Ecto neural progenitor cell (in vitro differentiated cells): ENCODE measurements at places on chromosomes 4 and X.

- no peak for DNase-seq
Observed at GRCh38 chr4:182276210-182277109, 33.3 kb downstream of the TENM3 start.

- no peak for DNase-seq
Observed at GRCh38 chrX:68746988-68747387, 81.8 kb upstream of the EFNB1 start.

- no peak for DNase-seq
Observed at GRCh38 chr4:90293320-90293719, 166.1 kb downstream of the CCSER1 start.

DNA sequence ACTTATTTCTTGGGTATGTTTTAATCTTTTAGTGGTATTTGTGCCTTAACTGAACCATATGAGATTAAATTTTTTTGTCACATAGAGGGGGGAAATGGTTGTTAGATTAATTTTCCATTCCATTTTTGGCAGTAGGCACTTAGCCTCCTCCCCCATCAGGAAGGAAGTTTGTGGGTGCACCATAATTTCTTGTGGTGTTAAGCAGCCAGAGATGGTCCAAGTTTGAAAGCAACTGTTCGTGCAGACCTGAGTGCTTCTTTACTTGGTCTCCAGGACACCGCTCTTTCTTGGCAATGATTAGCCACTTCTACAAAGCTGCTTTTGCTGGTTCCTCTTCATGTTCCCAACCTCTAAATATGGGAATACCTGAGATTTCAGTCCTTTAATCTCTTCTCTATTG, 92.7 kb upstream of the RPL34 start:
- no peak for DNase-seq

DNA sequence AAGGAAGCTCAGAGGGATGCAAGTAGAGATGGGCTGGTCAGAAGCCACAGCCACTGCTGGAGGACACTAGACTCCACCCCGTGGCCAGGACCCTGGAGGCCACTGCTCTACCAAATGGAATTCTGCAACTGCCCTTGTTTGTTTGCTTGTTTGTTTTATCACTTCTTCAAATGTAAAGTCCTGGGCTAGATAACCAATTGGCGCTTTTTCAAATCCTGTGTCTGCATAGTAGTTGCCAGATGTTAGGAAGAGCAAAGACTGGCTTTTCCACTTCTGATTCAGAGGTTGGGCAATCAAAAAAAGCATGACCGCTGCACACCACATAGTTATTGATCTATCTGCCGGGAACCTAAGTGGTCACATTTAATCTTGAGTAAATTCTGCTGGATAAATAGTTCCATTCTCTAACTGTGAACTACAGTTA, 255.2 kb upstream of the SFRP2 start:
- no peak for DNase-seq

DNA sequence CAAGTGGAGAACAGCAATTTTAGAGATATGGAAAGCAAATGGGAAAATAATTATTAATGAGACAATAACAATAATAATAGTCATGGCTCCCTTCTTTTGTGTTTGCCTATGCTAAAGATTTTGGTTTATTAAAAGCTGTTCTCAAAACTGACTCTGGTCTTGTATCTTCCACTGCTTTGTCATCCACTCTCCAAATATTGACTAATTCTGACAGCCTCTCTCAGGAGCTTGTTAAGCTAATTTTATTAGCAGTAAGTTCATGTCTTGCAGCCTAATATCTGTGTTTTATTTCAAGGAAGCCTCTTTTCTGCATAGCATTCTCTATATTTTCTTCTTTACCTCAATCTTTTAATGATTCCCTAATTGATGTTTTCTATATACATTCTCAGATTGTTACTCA, 1419.8 kb downstream of the ARAP2 start:
- no peak for DNase-seq

- DNase-seq: no peak
Observed at GRCh38 chrX:23784470-23785331, 1.7 kb downstream of the SAT1 start.

- DNase-seq: peak; percentile 82
Observed at GRCh38 chr4:108172753-108173598, 4.2 kb upstream of the LEF1 start.

GRCh38 chr4:56289934-56290333, 97.4 kb downstream of the AASDH start:
- DNase-seq: no peak

DNA sequence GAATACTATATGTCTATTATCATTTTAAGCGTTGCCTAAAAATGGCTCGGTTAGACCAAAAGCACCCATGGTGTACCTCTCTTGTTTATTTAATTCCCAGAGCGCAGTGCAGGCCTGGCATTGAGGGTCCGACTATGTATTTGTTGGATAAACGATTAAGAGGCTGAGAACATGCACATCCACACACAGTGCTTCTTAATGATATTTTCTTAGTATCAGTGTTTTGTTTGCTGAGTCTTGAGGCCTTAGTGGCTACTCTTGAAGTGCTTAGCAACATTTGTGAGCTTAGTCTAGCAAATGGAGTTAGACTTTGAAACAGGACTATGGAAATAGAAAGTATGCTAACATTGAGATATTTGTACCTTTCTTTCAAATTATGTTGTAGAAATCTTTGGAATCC, 43.7 kb downstream of the CDS1 start:
- DNase-seq: no peak

DNA sequence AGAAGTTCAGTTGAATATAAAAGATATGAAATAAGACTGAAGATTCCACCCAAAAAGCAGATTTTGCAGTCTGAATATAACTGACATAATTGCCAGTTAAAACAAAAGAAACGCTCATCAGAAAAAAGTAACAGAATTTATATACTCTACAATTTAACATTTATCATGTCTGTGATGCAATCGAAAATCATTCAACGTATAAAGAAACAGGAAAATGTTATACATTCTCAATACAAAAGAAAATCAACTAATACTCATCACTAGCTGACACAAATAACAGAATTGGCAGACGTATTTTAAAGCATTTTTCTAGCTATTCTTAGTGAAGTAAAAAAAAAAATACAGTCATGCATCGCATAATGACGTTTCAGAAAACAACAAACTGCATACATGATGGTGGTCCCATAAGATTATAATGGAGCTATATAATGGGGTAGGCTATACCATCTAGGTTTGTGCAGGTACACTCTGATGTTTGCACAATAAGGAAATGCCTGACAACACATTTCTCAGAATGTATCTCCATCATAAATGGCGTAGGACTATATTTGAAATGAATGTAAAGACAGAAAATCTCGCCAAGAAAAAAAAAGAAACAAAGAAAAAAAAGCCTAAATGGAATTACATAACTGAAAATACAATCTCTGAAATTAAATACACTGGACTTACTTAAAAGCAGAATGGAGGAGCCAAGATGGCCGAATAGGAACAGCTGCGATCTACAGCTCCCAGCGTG, 34.3 kb downstream of the OR13H1 start:
- no peak for DNase-seq

DNA sequence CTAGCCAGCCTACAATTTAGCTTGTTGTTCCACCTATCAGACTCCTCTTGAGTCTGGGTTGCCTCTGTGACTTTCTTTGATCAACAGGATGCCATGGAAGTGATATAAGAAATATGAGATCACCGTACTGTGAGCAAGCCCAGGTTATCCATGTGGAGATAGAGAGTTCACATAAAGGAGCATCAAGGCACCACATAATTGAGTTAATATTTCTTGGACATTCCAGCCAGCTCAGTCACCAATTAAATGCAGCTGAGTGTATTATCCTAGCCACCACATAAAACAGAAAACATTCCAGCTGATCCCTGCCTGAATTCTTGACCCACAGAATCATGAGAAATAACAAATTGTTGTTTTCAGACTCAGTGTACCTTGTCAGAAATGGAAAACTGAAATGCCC, 253.6 kb downstream of the PPP1R2C start:
- no peak for DNase-seq

DNA sequence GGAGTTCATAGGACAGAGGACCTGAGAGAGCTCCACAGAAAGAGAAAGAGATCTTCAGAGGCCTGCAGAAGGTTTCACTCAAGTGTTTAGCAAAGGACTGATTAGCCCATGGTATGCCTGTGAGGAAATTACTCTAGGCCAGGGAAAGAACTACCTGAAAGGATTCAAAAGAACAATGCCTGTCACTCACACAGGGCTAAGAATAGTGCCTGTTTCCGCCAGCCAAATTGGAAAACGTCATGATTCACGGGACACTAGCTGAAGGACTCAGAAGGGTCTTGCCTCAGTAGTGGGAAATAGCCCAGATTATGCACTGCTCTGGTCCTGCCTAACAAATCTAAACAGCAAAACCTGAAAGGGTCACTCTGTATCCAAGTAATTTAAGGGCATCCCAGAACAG, 21.1 kb downstream of the SYTL4 start:
- DNase-seq: no peak

DNA sequence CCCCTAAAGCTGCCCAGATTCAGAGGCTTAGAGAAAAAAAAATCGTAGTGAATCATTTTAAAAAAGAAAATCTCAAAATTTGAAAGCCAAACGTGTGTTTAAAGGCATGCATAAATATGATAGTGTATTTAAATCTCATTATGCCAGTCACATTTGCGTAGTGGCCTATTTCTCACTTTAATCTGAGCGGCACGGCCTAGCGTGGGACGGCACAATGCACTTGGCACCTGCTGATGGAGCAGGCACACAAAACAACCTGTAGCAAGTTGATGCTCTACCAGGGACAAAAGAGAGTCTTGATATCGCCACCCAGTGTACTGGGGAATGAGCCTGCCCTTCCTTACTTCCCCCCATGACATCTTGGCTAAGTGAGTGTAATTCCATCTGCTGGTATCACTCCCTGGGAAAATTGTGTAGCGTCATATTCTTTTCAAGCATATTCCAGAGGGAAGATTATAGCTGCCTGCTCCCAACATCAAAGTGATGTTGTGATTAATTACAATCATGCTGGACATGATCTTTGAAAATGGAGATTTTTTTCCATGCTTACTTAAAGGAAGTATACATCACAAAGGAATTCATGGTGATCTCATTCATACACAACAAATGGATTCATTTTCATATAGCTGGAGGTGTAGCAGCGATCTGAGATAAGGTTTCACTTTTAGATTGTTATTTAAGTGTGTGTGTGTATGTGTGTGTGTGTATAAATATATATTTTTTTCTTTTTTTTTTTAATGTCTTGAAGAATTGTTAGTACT, 138.8 kb downstream of the DCTD start:
- DNase-seq: no peak

DNA sequence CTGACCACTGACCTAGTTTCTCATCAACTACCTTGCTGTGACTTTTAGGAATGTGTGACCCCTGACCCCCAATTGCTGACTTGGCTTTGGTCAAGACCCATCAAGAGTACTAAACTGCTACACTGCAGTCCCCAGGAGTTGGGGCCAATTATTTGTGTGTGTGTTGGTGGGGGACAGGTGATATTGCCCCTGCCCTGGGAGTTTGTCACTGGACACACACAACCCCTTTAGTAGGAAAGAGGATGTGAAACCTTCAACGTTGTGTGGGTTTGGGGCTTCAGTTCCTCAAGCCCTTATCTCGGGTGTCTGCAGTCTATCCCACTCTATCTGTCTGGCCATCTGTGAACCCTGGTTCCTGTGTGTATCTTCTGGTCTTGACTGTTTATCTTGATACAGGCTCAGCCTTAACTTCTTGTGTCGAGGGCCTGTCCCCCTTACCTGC, 6.5 kb downstream of the SASH3 start:
- DNase-seq: no peak

- DNase-seq: no peak
Observed at GRCh38 chr4:181674315-181674875, 568.8 kb upstream of the TENM3 start.

- no peak for DNase-seq
Observed at GRCh38 chr4:156575430-156576073, 396.0 kb downstream of the PDGFC start.

GRCh38 chrX:104137496-104137895, 19.3 kb downstream of the SLC25A53 start:
- DNase-seq: no peak

- peak; percentile 85 for DNase-seq
Observed at GRCh38 chrX:39811376-39811775, 286.4 kb downstream of the BCOR start.

DNA sequence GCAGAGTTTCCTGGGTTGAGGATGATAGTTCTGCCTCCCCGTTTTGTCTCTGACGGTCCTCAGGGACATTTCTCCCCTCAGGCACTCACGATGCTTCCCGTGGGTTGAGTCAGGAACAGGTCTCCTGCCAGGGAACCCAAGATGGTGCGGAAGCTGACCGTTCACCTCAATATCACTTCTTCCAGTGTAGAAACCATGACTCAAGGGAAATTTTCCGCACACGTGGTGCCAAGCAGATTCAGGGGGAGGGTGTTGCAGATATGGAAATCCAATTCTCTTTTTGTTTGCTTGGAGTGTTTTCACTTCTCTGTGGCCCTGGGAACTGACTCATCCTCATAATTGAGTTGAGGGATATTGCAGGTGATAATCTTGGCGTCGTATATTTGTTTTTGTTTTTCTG, 46.7 kb downstream of the CXorf49B start:
- DNase-seq: no peak

DNA sequence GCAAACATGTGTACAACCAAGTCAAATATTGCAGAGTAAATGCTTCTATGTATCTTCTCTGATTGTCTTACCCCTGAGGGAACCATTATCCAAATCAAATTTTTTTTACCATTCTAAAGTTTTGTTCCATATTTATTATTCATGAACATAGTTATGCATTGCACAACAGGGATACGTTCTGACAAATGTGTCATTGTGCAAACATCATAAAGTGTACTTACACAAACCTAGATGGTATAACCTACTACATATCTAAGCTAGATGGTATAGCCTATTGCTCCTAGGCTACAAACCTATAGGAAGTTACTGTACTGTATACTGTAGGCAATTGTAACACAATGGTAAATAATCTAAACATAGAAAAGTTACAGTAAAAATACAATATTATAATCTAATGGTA, 23.4 kb downstream of the BEX3 start:
- no peak for DNase-seq

GRCh38 chr4:2900741-2901140, 57.1 kb downstream of the ADD1 start:
- no peak for DNase-seq

DNA sequence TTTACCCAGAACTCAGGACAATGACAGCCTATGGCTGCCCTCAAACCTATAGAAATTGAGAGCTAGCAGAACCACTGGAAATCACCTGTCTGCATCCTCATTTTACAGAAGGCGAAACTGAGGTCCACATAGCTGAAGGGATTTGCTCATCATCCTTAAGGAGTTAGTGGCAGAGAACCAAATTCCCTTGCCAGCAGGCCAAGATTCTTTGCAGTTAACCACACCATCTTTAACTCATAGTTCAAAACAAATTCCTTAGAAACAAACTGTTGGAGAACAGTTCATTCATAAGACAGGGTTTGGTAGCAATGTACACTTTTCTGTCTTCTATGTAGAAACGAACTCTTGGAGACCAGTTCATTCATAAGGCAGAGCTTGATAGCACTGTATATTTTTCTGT, 37.9 kb upstream of the RAP2C start:
- DNase-seq: no peak

DNA sequence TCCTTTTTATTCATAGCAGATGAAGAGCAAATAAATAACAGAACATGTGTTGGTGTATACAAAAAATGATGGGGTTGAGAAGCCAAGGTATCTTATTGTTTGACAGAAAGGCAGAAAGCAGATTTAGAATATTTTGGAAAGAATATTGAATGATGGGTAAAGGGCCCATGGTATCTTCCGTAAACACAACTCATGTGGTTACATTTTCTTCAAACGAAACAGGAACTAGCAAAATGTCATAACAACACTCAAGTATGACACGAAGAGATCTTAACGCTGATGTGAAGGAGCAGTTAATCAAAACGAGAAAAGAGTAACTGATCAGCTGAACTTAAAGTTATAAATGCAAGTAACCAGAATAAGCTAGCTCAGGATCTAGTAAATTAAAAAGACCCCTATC, 195.7 kb upstream of the GK2 start:
- no peak for DNase-seq
